ENCODE measurements at places on chromosomes 1 and 21.

DNA sequence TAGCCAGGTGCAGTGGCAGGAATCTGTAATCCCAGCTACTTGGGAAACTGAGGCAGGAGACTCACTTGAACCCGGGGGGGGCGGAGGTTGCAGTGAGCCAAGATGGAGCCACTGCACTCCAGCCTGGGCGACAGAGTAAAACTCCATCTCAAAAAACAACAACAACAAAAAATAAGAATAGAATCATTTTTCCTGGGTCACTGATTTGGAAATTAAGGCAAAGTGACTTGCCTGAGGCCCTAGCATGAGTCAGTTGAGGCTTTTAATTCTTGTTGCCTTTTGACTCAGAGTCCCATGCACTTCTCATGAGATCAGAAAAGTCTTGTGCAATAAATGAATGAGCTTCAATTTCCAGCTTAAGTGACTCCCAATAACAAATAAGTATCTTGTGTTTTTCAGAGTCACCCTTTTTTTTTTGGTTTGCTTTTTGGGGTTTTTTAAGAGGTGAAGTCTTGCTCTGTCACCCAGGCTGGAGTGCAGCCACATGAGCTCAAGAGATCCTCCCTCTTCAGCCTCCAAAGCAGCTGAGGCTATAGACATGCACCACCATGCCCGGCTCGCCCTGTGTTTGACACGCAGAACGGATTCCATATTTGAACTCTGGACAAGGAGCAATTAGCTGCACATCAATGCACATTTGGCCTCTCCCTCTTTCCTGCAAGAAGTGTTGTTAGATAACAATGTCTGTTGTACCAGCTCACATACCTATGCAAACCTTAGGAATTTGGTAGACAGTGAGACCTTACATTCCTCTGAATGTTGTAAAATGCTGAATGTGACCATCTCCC is 3.4 kb upstream of the PLEKHM2 start:
- no peak for DNase-seq

DNA sequence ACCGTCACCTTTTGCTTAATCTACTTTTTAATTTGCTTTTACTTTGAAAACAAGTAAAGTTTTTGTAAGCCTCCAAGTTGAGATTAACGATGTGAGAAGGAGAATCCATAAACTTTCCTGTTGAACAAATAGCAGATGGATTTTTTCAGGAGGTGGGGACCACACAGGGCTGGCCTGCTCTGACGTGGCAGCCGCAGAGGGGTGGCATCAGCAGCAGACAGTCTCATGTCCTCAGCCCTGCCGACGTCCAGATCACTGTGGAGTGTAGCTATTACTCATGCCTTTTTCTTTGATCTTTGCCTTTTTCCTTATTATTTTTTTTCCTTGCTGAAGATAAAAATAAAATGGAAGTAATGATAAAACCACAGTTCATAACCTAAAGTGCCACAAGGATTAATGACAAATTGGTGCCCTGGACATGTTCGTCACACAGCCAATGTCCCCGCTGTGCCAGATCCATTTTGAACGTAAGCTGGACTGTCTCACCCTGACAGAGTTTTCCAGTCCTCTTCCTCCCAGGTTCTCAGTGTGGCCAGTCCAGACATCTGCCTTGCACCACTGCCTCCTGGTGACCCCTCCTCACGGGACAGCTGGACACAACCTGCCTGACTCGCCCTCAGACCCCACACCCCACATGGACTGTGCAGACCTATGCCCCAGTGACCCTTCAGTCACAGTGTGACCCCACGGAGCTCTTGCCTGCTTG is 15.4 kb upstream of the ZBTB21 start:
- no peak for DNase-seq

DNA sequence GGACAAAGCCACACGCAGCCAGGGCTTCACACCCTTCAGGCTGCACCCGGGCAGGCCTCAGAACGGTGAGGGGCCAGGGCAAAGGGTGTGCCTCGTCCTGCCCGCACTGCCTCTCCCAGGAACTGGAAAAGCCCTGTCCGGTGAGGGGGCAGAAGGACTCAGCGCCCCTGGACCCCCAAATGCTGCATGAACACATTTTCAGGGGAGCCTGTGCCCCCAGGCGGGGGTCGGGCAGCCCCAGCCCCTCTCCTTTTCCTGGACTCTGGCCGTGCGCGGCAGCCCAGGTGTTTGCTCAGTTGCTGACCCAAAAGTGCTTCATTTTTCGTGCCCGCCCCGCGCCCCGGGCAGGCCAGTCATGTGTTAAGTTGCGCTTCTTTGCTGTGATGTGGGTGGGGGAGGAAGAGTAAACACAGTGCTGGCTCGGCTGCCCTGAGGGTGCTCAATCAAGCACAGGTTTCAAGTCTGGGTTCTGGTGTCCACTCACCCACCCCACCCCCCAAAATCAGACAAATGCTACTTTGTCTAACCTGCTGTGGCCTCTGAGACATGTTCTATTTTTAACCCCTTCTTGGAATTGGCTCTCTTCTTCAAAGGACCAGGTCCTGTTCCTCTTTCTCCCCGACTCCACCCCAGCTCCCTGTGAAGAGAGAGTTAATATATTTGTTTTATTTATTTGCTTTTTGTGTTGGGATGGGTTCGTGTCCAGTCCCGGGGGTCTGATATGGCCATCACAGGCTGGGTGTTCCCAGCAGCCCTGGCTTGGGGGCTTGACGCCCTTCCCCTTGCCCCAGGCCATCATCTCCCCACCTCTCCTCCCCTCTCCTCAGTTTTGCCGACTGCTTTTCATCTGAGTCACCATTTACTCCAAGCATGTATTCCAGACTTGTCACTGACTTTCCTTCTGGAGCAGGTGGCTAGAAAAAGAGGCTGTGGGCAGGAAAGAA is 8.1 kb downstream of the PSRC1 start:
- no peak for DNase-seq

GRCh38 chr1:77977989-77978292 is 931 bp downstream of the FUBP1 start:
- no peak for DNase-seq

DNA sequence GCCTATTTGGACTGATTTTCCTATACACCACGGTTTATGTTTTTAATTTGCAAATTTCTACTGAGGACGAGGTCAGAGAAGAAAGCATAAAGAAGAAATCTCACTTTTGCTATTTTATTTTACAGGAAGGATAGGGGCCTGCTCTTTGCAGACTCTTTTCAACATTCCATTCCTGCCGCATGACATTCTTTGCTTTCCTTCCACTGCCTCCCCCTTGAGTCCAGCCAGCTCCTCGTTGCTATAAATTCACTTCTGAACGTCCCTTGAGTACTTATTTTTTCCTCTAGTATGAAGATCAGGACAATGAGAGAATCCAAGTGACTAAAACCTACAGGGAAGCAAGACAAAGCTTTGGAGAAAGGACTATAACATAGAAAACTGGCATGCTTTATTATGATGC is 53.4 kb upstream of the PTGFR start:
- DNase-seq = no peak
